Ureter (tissue), 1 donor: ENCODE measurements at places on chromosomes 16 and 17. TPM values are rescaled to one million over a fixed set of nuclear protein-coding genes. Genes with fewer than 3 reads are reported as not detected.

GRCh38 chr16:58644765-58645487, 15.3 kb upstream of the CNOT1 start:
- DNase-seq, result no peak

DNA sequence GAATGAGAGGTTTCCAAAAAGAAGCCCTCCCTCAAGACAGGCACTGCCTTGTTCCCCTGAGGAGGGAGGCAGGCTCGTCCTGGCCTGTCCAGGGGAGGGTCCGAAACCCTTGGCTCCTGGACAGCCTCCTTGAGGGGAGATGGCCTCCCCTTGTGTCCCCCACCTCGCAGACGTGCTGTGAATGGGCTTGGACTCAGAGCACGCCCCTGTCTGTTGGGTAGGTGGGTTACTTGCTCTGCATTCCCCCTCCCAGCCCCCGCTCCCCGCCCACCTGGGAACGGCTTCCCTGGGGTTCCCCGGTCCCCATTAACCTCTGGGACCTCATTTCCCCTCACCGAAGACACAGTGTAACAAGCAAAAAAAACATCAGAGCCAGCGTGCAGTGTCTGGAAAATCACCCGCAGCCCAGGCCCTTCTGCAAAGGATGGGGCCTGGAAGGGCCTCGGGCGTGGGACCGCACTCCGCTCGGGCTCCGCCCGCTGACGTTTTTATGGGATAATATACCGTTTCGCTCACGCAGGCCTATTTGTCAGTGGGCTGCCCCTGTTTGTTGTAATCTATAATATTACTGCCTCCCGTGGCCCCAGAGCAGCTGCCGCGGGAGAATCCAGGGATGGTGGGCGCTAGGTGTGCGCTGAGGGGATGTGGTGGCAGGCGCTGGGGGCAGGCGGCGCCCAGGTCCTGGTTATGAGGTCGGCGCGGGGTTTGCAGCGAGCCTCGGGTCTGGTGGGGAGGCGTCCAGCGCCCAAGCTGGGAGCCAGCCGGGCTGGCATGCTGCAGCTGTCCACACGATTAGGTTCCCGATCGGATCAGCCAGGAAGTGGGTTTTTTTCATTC, 11.1 kb downstream of the BAHCC1 start:
- no peak for DNase-seq

DNA sequence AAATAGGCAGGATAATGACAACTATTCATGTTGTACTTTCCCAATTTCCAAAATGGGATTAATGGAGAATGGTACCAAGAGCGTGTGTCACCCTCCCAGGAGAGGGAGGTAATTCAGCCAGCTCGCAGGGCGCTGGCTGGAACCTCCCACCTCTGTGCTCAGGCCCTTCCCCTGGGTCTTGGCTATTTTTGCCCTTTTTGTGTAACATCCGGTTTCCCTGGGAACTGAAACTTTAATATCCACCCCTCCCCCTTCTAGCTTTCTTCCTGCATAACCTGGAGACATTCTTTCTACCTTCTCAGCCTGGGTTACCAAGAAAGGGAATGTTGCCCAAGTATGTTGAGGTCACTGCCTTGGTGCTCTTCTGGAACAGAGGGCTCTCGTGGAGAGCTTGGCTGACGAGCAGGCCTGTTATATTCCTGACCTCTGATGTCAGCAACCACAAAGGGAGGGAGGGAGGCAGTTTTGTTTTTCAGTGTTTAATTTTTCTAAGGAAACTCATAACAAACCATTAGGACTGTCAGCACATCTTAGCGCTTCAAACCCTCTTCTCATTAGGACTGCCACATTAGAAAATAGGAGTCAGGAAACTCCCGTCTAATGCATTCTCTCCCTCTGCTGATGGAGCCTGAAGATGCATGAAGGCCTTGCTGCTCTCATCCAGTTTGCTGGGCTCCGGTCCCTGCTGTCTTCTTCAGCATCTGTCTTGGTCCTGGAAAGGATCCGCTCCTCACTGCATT, 25.6 kb downstream of the ITGB3 start:
- DNase-seq, result peak; percentile 67

GRCh38 chr17:61202564-61202963, 197.1 kb upstream of the TBX2 start:
- DNase-seq, result no peak

GRCh38 chr17:72077326-72077960, 43.4 kb upstream of the SOX9 start:
- DNase-seq, result no peak

GRCh38 chr17:7177191-7177953, 1.8 kb downstream of the ASGR1 start:
- DNase-seq, result peak; percentile 67

DNA sequence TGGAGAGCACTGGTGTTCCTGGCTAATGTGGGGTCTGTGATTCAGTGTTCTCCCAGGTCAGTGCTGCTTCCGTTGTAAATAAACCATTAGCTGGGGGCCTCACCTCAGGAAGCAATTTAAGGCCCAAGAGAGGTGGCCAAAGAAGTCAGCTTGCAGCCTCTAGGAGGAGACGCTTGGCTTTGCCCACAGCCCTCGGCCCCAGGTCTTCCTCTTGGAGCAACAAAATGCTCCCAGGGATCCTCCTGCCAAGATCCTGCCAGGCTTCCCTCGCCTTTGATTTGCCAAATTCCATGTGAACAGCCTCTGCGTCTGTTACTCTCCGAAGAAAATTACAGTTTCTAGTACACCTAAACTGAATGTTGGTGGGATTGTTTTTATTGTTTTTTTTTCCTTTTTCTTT, 62.4 kb upstream of the TBX2 start:
- DNase-seq, result no peak

- no peak for DNase-seq
Measured at GRCh38 chr16:78331731-78332130, 232.3 kb downstream of the WWOX start.

- no peak for DNase-seq
Measured at GRCh38 chr16:85755929-85756768, 5.3 kb upstream of the C16orf74 start.

- DNase-seq, result no peak
Measured at GRCh38 chr16:56944954-56945839, 13.3 kb downstream of the HERPUD1 start.

DNA sequence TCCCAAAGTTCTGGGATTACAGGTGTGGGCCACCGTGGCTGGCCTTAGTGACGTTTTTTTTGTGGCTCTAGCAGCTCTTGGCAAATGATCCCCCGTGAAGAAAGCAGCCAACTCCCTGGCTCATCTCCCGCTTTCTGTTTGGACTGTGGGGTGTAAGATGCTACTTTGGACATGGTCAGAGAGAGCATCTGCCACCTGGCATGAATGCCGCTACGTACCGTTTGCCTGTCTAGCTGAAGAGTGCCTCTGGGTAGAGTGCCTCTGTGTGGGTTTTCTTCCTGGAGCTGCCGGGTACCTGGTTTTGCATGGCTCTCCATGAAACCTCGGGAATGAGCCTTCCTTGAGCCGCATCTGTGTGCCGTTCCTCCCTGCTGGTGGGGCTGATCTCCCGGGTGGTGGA, 34.3 kb downstream of the NDEL1 start:
- DNase-seq, result no peak

DNA sequence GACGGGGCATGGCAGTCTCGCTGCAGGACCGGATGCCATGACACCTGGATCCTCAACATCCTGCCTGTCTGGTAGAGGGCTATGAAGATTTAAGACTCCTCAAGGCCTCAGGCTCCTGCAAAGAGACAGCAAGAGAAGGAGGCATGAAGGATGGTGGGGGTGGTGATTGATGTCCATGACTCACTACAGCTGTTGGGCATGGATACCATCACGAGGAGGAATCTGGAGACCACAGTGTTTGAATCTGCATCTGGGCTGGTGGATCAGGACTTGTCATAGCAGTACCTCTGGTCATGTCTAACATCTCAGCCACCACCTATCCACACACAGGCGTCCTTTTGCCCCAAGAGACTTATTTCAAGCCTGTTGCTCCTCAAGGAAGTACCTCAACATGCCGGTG, 50.2 kb upstream of the WSCD1 start:
- no peak for DNase-seq

- DNase-seq, result no peak
Measured at GRCh38 chr17:79182176-79183042, 107.8 kb downstream of the ENGASE start.

DNA sequence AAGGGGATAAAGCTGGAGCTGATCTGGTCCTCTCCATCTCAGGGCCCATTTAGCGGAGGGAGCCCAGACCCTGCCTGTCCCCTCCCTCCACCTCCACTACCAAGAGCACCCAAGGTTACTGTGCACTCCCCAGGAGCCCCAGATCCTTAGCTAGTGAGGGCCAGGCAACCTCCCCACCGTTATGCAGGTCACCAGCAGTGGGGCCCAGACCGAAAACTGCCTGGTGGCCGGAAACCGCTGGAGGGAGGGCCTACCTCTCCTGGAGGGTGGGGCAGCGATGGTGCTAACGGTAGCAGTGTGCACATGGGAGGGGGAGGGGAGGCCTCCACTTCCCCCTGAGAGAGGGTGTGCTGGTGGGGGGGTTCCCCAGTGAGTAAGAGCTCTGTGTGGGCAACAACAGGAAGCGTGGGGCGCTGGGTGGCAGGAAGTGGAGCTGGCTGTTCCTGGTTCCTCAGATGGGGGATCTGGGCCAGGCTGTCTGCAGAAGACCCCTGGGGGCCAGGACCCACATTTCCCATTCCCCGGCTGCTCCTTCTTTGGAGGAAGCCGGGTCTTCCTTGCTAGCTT, 4.4 kb downstream of the FMNL1 start:
- DNase-seq, result peak; percentile 79

DNA sequence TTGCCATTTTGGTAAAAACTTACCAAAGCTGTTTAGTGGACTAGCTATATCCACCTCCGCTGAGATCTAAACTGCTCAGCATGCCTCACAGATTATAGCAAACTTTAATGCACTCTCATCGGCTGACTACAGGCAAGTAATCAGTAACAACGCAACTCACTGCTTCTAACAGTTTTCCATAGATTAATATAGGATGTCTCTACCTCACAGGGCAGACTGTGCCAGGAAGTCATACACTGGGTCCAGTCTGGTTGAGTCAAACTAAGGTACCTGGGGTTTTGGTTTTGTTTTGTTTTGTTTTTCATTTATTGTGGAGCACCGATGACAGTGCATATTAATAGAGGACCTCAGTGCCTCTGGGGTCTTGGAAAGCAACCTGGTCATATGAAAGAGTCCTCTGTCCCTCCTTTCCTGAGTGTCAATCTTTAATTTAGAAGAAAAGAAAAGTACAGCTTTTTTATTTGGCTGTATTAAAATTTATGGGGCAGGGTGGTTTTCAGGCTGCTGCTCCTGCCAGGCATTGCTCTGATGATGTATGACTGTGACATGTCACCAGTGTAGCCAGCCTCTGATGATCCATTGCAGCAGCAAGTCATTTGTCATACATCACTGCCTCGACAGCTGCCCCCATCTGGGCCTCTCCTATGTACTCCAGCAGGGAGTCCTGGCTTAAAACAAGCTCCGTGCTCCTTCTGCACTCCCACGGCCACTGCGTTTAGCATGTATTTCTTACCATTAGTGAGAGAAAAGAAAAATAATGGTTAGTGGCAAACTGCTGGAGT, 854.1 kb downstream of the KCNJ2 start:
- DNase-seq, result no peak

GRCh38 chr16:25030420-25031131, 15.4 kb upstream of the ARHGAP17 start:
- DNase-seq, result no peak

DNA sequence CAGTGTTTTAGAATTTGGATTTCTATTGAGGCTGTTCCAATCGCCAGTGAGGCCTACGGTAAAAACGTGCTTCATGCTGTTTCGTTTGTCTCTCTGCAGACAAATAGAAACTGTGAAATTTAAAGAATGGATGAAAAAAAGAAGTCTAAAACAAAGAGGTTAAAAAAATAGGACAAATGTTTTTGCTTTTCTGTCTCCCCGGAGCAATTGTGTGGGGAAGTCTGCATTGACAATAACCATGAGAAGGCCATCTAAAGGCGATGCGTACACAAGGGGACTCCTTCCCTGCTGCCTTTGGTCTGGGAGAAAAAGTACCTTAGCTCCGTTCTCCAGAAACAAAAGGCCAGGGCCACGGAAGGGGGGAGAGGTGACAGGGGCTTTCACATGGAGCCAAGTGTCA, 4.6 kb upstream of the ZFHX3 start:
- no peak for DNase-seq

GRCh38 chr16:67926181-67926750, 5.4 kb downstream of the CTRL start:
- no peak for DNase-seq

The TAT gene
- 0.26 TPM for total RNA-seq

The PRR35 gene
- total RNA-seq, result not detected

The MYH11 gene
- 1,287 TPM for total RNA-seq

The CRYM gene
- total RNA-seq, result 11.5 TPM

The KRT34 gene
- total RNA-seq, result not detected

The CEP112 gene
- total RNA-seq, result 18.0 TPM

The AATF gene
- 48.7 TPM for total RNA-seq
